ENCODE measurements at places on chromosomes 5 and 9. TPM values are rescaled to one million over a fixed set of nuclear protein-coding genes. Genes with fewer than 3 reads are reported as not detected.

Gene RAI14
- total RNA-seq: 83.1 TPM

Gene TMEM252
- total RNA-seq: 0.67 TPM

Gene OLFM1
- total RNA-seq: 9.7 TPM

Gene AHRR
- total RNA-seq: 13.4 TPM

Gene RASEF
- total RNA-seq: 10.0 TPM

Gene TSSK1B
- 0.12 TPM for total RNA-seq
